ENCODE measurements at places on chromosomes 3 and 15.

DNA sequence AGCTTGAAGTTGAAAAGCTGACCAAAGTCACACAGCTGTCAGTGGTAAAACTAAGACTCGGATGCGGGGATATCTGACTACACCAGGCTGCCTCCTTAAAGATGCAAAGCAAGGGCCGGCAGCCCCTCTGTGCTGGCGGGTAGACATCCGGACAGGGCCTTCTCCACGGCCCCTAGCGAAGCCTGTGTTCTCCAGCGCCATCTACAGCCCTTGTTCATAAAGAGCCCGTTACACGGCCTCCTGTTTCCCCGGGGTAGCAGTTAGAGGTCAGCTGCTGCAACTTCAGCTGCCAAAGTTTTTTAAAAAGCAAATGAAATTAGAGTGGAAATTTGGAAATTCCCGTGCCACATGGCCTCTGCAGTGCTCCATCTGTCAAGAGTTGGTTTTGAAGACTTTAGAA is 383.0 kb downstream of the TBL1XR1 start:
- no peak for DNase-seq

DNA sequence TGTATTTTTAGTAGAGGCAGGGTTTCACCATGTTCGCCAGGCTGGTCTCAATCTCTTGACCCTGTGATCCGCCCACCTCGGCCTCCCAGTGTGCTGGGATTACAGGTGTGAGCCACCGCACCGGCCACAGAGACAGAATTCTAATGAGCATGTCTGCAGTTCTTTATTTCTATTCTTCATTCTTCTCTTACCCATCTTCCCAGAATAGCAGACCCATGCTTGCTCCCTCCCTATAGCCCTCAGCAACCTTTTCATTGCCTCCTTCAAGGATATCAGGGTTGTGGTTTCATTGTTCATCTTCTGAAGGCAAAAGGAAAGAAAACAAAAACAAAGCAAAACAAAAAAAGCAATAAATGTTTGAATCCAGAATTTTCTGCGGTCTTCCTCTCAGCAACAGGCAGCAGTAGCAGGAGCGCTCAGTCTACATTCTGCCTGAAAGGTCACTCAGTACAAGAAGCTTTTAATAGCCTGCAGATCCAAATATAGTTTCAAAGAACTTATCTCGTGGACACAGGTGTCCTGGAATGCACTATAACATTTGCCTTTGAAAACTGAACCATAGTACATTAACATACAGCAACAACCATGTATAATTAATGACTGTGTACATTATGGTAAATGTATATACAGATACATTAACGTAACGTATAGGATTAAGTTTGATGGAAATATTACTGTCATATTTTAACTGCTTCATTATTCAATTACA is at the start of gene SMCO1:
SMCO1 (minus strand) TSS at position 434 of the 709 bp plus-strand sequence; CDS start at position 297, 137 bp downstream.
- DNase-seq = no peak

GRCh38 chr3:151135541-151136337 is 50.3 kb downstream of the MED12L start:
- DNase-seq = no peak

GRCh38 chr3:17055374-17056276 is 170.9 kb downstream of the PLCL2 start:
- DNase-seq = no peak

GRCh38 chr3:46395210-46395661 is 11.6 kb downstream of the CCR5AS start:
- DNase-seq = no peak

GRCh38 chr15:73940061-73940981 is 14.1 kb downstream of the LOXL1 start:
- DNase-seq = no peak

DNA sequence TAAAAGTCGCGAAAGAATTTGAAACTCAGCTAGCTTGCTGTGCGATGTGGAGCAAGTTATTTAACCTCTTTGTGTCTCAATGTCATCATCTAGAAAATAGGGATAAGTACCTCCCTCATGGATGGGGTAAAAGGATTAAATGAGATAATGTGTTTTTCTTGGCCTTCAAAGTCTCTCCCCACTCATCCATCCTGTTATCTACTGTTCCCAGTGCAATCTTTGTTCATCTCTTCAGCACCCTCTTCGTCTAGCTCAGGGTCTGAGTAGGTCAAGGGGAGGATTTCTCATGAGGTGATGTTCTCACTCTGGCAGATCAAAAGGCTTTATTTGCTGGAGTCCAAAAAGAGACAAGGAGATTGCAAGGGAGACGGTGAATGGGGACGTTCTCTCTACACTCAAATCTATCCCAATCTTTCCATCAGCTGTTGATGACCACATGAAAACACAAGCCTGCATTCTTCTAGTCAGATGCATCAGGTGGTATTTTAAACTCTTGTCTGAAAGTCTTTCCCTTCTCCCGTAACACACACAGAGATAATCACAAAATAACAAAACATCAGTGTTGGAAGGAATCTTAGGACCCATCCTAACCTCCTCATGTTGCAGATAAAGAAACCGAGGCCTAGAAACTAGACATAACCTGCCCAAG is 1.3 kb downstream of the MESD start:
- DNase-seq = no peak

DNA sequence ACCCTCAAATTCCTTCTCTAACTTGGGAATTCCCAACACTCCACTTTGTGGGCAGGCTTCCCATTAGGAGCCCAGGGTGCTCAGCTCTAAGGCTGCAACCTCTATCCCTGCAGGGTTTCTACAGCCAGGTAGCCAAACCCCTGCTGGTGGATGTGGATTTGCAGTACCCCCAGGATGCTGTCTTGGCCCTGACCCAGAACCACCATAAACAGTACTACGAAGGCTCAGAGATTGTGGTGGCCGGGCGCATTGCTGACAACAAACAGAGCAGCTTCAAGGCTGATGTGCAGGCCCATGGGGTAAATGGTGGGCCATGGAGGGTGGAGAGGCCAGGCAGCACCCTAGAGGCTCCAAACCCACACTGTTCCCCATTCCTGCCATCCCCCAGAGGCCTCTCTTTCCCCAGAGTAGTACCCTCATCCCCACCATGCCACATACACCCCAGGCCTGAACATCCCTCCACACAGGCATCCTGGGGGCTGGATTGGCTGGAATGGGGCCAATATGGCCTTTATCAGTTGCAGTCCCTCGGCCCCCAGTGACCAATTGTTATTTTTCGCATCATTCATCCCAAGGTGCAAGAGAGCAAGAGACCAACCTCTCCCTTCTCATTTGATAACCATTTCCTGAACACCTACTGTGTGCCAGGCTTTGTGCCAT is 7.7 kb downstream of the ITIH1 start:
- no peak for DNase-seq

DNA sequence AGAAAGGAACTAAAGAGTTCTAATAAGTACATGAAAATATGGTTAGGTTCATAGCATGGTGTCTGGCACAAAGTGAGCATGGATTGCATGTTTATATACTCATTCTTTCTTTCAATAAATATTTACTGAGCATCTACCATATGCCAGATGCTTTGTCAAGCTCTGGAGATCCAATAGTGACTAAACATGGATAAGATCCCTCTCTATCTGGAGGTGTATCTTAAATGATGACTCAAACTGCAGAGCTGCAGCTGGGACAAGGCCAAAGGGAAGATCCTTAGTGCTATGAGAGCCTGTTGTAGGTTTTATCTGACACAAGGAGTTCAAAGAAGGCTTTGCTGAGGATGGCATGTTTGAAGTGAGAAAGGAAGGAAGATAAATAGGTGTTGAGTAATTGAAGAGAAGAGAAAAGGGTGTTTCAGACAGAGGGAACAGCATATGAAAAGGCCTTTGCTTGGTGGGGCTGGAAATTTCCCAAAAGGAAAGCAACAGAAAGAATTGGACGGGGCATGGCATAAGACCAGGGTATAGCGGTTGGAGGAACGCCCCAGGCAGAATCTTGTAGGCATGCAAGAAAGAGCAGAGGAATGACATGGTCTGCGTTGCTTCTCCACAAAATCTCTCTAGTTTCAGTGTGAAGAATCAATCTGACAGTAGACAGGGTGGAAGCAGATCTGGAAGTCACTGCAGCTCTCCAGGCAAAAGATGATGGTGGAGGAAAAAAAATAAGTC is 239.9 kb upstream of the LRTM1 start:
- DNase-seq = no peak

DNA sequence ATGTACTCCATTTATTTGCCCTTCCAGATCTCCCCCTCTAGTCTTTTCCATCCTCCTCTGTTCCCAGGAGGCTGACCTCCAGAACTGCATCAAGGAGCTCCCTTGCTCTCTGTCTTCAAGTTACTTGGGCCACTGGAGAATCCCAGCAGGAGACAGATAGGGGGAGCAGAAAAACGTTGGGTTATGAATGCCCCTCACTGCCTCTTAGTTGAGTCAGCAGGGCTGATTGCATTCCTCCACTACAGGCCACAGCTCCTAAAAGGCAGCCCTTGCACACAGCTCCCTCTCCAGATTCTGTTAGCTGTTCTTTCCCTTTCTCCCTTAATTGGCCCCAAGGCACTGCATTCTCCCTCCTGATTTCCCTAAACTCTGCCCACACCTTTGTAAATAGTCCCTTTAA is 12.4 kb upstream of the CEP152 start:
- DNase-seq = no peak

DNA sequence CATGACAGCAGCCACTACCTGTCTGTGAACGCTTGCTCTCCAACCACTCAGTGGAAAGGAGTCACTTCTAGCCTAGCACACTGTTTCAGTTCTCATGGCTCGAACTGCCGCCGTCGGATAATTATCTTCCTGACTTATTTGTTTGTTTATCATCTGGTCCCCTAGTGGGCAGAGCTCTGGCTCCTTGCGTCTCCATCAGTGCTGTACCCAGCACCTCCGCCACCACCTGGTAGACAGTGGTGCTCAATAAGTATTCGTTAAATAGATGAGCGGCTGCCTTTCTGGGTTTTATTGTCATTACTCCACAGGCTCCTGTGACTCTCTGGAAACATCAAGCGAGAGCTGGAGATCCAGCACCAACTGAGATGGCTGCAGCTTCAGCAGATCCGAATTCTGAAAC is 297.5 kb downstream of the NTRK3 start:
- DNase-seq = no peak

DNA sequence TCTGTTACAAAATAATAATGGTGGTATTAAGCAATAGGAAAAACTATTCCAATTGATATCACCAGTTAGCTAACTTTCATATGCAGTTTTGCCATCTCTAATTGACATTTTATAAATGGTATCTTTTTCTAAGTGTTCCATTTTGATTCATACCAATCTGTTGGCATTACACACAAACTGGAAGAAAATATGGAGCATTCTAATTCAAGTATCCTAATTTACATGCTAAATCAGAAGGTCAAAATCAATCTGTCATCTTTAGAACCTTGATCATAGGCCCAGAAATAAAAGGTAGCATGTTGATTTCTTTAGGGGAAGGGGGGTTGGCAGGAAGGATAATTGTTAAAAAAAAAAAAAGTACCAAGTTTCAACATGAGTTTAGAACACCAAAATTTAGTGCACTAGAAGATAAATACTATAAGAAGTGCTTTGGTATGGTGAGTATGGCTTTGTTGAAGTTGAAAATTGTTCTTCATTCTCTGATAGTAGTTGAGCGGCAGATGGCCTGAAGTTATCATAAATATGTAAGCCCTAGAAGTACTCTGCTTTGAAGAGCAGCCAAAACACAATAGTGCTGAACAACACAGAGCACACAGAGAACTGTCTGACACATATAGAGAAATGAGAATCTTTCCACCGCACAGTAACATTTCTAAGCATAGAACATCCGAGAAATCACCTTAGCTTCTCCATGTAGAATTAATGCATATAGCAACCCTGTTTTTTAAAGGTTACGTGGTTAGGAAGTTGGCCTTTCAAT is 130.1 kb downstream of the TAFA4 start:
- no peak for DNase-seq

GRCh38 chr3:171415070-171415469 is 45.1 kb downstream of the TNIK start:
- DNase-seq = peak; percentile 67
